GM12864 (cell line): ENCODE measurements at places on chromosomes 5 and 9.

DNA sequence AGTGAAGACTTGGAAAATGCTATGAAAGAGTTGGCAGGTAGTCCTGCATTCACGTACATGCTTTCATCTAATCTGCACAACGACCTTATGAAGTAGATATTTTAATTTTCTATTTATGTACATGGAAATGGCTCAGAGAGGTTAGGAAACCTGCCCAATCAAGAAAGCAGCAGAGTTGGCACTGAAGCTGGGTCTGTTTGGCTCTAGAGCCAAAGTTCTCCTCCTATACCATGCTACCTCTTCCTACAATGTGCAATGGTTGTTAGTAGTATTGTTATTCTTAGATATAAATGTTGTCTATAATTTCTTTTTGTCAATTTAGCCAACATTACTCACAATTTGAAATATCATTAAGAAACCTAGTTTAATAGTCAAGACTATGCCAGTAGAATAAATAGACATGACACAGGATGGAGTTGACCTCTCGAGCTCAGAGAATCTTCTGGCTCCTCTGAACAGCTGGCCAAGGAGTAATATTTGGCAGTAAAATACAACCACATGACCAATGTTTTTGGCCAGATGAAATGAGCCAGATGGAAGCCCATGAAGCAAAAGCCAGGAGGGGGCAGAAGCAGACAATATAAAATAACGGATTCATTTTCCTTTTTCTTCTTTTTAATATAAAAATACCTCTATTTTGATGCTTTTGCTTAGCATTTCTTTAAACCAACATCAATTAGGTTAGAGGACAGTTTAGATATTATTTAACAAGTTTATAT, 542.3 kb downstream of the PDE4D start:
- DNase-seq: no peak

DNA sequence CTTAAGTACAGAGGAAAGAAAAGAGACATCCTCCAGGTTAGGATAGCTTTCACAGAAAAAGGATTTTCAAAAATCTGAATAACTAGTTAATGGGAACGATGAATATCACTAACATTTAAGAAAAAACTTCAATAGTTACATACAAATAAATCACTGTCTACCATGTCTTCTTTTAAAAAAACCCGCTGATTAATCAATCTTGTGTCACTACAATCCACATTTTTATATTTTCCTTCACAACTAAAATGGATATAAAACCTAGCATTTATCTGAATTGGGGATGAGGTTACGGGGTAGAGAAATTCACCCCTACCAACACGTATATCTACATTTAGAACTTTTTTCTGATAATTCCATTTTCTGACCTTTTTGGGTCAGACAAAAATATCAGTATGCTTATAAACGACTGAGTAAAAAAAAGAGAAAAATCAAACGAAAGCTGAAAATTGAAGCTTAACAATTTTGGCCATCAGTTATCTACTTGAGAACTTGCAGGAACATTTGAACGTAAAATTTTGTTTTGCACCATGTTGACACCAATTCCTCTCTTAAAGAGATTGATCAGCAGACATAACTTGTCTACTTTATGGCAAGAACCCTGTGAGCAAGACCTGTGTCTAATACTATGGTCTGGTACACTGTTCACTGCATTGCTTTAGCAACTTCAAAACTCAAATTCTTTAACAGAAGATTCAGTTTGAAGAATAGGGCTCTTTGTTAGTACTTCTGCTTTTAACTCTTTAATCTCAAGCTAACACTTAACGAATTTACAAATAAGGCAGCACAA, 4.8 kb downstream of the NR3C1 start:
- no peak for DNase-seq

- DNase-seq: no peak
These were observed 444.3 kb upstream of the CLINT1 start for GRCh38 chr5:158303275-158303674.

DNA sequence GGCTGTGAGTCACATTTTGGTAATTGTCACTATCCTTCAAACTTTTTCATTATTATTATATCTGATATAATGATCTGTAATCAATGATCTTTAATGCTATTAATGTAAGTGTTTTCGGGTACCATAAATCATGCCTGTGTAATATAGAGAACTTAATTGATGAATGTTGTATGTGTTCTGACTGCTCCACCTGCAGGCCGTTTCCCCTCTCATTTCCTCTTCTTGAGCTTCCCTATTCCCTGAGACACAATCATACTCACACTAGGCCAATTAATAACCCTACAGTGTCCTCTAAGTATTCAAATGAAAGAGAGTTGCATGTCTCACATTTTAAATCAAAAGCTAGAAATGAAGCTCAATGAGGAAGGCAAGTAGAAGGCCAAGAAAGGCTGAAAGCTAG, 420.9 kb upstream of the SGCD start:
- no peak for DNase-seq

- DNase-seq: no peak
These were observed 11.9 kb downstream of the UHRF2 start for GRCh38 chr9:6424940-6425339.

DNA sequence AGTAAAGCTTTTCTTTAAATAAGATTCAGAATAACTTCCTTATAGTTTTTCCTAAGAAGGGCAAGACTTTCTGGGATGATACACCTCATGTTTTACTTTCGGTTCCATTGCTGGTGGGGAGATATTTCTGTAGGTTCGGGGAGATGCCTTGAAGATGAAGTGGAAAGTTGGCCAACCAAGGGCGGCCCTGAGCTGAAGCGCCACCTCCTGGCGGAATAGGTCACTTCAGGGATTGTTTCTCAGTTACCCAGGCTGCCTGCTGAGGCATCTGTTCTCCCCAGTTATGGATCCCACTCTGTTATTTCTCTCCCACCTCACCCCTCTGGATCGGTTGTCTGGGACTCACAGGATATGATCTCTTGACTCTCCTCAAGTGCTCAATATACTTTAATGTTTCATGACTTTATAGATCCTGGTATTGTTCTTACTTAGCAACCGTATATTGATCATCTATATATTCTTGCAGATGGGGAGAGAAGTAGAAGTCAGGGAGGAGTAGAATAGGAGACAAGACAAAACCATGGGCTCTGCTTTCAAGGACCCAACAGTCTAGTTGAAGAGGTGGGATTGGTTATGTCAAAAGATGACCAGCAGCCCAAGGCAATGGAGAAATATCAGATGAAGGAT, 23.4 kb downstream of the MEGF10 start:
- DNase-seq: no peak

DNA sequence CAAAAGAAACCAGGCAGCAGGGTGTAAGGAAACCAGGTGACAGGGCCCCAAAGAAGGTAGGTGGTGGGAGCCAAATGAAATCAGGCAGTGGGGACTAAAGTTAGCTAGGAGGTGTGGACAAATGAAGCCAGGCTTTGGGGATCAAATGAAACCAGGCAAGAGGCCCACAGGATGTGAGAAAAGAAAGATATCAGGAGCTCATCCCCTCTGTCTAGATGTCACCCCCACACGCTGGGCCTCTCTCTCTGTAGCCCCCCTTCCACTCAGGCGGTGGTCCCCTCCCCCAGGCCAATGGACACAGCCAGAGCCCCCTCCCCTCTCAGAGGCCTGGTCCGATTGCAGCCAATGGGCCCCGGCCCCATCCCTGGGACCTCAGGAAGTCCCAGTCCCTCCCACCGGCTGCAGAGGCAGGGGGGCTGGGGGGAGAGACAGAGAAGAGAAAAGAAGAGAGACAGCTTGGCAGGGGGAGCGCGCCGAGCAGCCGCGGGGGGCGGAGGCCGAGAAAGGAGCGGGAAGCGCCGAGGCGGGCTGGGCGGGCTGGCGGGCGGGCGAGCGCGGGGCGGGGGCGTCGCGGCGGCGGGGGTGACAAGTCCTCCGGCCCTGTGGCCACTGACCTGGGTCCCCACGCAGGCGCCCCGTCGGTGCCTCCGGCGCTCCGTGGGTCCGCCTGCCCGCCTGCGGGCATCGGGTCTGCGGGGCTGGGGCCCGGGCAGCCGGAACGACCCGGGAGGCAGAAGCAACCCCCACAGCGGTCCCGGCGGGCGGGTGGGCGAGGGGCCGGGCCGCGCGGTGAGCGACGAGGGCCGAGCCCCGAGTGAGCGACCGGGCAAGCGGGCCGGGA, 11.9 kb downstream of the CNTFR start:
- no peak for DNase-seq

DNA sequence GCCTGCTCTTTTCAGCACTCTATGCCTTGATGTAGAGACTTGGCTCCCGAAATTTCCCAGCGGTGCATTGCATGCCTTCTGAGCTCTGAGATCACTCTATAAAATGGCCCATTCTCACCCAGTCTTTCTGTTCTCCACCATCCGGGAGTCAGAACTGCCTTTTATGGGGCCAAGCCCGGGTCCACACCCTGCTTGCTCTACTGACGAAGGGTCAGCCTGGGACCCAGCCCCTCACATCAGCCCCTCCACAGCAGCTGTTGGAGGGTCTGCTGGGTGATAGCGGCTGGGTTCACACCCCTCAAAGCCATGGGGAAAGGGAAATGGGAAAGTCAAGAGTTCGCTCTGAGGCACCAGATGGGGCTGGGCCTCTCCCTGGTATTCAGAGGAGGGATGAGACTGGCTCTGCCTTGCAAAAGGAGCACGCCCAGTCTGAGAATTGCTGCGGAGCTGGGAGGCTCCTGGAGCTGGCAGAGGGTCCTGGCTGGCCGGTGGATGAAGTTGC, 66.0 kb upstream of the ORM1 start:
- no peak for DNase-seq

- no peak for DNase-seq
These were observed 19.9 kb downstream of the CCNH start for GRCh38 chr5:87392801-87393200.

GRCh38 chr5:37988454-37989046, 148.7 kb upstream of the GDNF start:
- DNase-seq: no peak

DNA sequence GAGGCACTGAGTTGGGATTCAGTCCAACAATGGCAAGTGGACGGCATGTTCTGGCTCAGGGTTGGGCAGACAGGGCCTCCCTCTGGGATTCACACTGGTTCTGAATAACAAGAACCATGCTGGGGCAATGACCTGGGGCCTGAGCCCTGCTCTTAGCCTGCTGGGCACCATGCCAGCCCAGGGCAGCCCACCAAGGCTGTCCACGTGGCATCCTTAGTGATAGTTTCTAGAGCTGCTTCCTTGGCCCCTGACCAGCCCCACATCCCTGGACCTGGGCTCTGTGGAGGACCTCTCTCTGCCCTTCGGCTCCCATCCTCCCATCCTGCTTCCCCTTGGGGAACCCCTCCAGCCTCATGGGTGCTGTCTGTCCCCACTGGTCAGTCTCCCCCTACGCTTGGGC, 22.3 kb upstream of the OLFM1 start:
- no peak for DNase-seq

GRCh38 chr5:59917121-59917520, 23.6 kb upstream of the PDE4D start:
- DNase-seq: no peak
